ENCODE measurements at places on chromosomes 4 and X. TPM values are rescaled to one million over a fixed set of nuclear protein-coding genes. Genes with fewer than 3 reads are reported as not detected.

DNA sequence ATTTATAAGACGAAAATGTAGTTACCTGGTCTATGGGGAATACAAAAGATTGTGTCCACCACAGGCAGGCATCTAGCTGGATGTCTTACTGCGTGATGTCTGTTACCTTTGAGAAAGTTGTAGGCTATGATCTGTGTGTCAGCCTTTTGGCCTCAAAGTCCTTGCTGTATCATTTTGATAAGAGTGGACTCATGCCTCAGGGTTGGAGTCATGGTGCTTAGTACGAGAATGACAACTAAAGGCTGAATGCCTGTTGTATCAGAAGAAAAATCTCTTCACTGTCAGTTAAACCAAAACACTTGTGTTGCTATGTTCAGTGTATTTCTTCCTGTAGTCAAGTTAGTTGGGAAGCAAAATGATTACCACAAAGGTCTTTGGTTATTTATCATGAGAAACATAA lies 226.2 kb downstream of the ARHGAP10 start:
- no peak for DNase-seq

GRCh38 chrX:1307626-1308340 lies 28.8 kb upstream of the IL3RA start:
- DNase-seq: no peak

DNA sequence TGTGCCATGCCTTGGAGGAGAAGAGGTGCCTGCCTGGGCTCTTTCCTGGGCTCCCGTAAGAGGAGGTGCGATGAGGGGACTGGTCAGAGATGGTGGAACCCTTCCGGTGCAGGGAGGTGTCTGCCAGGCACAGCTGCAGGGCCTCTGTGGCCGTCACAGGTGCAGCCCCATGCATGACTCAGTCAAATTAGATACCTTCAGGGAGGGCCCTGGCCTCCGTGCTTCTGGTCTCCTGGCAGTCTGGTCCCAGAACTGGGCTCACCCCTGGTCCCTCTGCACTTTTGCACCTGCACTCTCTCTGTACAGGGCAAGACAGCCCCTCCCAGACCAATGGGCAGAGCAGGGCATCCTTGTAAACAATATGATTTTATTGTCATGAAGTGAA lies 49.9 kb upstream of the LRPAP1 start:
- DNase-seq: no peak

GRCh38 chr4:74098427-74098994 lies 484 bp downstream of the CXCL2 start:
- DNase-seq: no peak

- no peak for DNase-seq
Measured at GRCh38 chr4:66187175-66187720, 517.0 kb upstream of the EPHA5 start.

GRCh38 chr4:23212558-23212957 lies 519.8 kb downstream of the GBA3 start:
- no peak for DNase-seq

CTSO gene
- 3.0 TPM for total RNA-seq

- DNase-seq: no peak
Measured at GRCh38 chr4:38734446-38734845, 48.3 kb downstream of the TLR10 start.
